ENCODE measurements at places on chromosomes 3 and 15.

GRCh38 chr3:134448664-134449063 lies 37.1 kb downstream of the ANAPC13 start:
- no peak for DNase-seq

DNA sequence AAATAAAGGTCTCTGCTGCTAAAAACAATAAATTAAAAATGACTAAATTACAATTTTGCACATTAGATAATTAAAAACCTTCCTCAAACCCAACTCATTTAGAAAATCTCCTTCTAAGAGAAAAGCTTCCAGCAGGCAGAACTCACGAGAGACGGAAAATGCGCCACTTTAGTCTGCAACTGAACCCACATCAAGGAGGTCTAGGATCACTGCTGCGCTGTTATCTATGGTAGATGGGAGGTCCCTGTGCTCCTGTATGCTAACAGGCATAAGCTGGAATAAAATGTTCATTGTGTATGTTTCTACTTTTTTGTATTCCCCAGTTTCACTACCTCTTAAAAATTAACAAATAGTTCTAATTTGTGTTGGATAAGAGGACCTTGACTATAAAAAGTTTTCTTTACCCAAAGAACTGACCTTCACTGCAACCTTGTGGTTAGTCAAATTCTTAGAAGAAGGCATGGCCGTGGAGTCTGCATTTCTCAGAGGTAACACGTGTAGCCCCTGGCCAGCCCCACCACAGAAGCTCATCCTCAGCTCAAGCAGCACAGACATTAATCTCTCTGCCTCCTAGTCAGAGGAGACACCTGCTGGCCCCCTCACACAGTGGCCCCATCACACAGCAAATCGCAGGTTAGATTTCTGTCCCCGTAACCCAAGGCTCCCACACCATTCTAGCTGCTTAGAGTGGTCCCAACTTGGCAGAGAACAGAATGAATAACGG lies 22.3 kb downstream of the STIMATE start:
- no peak for DNase-seq

DNA sequence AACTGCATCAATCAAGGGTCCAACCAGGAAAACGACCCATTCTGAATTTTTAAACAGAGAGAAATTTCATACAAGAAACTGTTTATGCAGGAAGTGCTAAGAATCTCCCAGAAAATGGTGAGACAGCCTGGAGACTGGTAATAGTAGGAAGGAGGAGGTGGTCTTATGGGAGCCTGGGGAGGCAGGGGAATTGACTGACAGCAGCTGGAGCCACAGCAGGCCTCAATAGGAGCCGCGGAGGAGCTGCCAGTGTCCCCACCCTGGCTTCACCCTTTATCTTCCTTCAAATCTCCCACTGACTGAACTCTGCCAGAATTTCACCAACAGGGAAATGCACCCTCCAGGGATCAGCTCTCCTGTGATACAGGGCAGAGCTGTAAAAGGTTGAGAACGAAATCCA lies 7.5 kb upstream of the C3orf80 start:
- no peak for DNase-seq

DNA sequence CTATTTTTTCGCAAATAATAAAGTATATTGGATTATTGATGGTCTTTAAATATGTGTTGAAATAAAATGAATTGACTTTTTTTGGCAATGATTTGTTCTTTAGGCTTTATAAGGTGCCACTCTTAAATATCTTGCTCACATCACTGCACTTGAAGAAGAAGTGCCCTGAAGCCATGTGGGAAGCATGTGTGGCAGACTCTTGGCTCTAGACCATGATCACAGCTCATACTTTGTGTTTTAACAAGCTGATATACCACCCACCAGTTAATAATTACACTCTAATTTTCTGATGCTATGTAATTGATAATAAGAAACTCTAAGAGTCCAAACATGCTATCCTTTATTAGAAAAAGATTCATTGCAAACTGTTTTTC lies 52.1 kb upstream of the TGFBR2 start:
- no peak for DNase-seq

GRCh38 chr3:197050511-197050910 lies 20.9 kb upstream of the MELTF start:
- DNase-seq: no peak

DNA sequence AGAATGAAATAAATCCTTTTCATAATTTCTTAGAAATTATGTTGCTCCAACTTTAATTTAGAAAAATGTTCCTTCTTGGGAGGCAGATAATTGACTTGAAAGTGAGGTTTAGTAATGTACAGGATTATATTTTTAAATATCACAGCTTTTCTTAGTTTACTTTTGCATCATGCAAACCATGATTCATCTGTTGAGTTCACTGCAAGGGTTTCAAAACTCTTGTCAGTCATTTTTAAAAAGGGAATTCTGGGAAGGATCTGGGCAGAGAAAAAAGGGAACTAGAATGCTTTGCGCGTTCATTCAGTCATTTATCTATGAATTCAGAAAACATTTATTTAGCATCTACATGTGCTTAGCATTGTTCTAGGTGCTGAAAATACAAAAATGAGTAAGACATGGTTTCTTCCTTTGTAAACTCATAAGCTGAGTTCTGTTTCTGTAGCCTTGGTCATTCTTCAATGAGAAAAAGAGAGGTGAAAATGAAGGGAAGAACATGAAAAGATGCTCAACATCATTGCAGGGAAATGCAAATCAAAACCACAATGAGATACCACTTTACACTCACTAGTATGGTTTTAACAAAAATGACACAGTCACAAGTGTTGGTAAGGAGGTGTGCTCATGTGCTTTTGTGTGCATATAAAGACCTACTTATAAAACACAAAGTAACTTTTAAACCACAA lies 209.1 kb downstream of the NR1D2 start:
- no peak for DNase-seq

DNA sequence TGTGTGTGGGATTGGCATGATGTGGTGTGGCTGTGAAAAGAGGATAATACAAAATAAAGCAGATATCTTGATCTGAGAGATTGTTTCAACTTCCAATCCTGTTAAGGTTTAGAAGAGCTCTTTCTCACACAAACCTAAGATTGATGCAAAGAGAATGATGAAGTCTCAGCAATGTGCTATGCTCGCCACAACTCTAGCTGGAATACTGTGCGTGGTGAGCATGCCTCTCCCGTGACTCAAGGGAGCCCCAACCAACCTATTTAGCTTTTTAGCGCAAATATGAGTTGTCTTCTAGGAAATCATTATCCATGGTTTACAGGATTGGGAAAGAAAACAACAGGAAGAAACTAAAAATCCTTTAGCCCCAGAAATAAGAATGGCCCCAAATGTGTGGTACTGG lies 28.5 kb downstream of the BTLA start:
- DNase-seq: peak; percentile 71

GRCh38 chr3:192841428-192841827 lies 76.2 kb downstream of the MB21D2 start:
- DNase-seq: no peak

DNA sequence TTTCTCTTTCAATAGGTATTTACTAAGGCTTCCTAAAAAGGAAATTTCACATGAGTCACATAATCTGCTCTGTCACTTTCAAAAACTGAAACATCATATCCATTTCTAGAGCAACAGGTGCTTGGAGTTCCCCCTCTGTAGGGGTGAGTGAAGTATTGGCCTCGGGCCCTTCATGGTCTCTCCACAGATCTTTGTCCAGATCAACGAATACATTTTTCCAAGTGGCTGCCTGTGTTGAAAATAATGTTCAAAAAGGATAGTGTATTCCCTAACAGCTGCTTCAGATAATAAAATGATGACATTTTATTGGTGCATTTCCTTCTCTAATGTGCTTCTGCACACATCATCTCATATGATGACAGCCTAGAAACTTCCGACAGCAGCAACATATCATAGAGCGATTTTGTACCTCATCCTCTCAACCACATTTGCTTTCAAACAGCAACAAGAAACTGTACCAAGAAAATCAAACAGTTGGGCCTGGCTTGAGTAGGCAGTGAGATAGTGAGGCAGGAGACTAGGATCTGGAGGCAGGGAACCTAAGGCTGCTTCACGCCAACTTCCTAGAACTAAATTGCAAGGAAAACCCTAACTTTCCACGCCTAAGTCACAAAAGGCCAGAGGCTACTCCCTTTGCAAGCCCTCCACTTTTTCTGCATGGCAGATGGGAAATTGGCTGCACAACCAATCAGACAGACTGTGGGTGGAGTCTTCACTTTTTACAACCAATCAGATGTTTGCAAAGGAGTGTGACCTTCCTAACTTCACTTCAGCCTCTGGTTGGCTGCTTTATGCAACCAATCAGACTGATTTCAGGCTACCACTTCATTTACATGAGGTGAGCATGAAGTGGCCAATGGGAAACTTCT lies 340.2 kb downstream of the LRRC3B start:
- DNase-seq: no peak

DNA sequence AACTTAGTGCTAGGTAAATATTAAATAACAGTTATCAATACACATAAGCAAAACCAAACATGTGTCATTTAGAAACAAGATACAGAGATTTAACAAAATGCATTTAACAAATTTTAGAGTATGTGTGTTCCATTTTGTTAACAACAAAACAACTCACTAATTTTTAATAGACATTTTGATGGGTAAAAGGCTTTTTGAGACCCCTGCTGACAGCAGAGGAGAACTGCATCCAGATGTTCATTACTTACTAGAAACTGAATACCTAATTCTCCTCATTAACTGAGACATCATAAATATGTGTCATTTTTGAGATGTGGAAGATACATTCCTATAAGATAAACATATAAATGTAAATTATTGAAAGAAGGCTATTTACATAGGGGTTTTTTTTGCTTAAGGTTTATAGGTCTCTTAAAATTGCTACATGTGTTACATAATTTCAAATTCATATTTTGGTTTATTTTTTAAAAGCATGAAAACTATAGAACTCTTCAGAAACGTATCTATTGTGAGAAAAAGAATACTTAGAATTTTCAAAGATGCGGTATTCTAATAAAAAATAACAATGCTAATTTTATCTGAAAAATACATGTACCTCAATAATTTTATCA lies 1009.8 kb downstream of the TUSC7 start:
- no peak for DNase-seq

- DNase-seq: no peak
Observed at GRCh38 chr3:153840487-153840886, 280.7 kb upstream of the ARHGEF26 start.

GRCh38 chr3:46442576-46443530 lies 21.9 kb downstream of the LTF start:
- DNase-seq: no peak

DNA sequence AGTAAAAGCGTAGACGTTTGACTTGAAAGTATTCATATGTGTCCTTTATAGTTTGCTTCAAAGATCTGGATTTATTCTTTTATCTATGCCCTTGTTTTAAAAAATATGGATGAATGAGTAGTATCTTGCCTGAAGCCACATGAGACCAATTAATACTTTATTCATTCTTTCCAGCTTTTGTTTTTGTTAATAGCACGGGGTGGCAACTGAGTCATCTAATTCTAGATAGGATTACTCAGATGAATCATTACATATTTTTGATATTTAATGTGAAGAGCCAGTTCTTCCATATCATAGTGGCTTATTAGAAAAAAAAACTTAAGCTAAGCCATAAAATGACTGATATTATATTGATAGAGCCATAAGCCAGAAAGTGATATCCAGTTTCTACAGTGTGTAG lies 121.9 kb downstream of the BBX start:
- DNase-seq: no peak

GRCh38 chr3:169116056-169116693 lies 547.3 kb downstream of the MECOM start:
- DNase-seq: no peak

DNA sequence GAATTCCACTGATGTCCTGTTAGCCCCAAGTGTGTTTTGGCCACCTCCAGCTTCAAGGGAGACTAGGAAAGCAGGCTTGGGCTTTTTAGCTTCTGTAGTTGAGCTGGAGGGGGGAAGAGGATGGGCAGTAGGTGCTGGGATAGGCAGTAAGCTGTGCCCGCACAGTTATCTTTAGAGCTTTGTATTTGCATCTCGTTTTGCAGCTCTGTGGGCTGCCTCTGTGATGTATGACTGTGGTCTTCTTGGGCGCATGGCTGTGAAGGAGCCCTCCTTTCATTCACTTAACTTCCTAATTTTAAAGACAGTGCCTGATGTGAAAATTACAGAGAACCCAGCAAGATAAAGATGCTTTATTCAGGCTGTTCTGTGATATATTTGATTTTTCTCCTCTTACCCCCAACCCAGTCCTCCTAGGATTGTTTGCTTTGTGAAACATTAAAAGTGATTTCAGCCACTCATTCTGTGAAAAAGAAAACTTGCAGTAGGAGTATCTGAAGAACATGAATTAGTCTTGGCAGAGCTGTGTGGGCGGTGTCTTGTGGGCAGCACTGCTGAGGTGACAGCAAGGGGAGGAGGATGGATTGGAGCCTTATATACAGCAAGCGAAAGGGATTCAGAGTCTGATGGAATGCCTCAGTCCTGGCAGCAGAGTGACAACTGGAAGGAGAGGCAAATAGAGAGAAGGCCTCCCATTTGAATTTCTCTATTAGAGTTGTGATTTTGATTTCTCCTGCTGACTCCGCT lies 74.3 kb downstream of the LARS2 start:
- no peak for DNase-seq

- no peak for DNase-seq
Observed at GRCh38 chr3:54171509-54171908, 49.2 kb downstream of the CACNA2D3 start.

DNA sequence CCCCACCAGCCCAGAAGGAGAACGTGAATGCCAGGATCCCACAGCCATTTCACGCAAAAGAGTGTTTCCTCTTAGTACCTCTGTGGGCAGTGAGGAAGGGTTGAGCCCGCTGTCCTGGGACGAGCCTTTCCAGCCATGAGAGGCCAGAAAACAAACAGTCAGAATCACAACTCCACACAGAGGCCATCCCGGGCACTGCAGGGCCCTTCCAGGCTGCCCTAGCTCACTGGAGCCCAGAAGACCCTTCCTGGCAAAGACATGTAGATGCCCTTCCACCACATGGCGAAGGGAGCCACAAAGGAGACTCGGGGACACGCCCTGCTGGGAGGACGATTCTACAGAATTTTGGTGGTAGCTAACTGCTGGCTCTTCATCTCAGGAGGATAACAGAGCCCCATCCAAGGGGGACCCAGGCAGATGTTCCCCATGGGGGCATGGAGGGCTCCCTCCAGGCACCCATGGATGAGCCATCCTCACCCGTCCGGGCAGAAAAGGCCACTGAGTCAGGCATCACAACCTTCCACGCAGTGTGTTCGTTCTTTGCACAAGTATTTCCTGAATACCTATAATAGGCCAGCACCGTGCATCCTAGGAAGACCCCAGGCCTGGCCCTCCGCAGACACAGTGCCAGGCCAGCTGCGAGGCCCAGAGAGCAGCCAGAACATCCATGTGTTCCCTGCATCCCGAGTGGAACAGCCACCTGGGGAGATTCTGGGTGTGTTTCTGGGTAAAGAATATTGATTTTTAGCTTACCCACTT lies 47.2 kb downstream of the SLC12A8 start:
- DNase-seq: no peak

GRCh38 chr3:125477701-125478100 lies 42.3 kb downstream of the SNX4 start:
- no peak for DNase-seq

GRCh38 chr3:190586631-190587011 lies 72.7 kb downstream of the IL1RAP start:
- peak; percentile 50 for DNase-seq

GRCh38 chr3:114646526-114646925 lies 352.7 kb downstream of the TIGIT start:
- DNase-seq: no peak
